Pulmonary artery endothelial cell (primary cell): ENCODE measurements at places on chromosomes 3 and 15. TPM values are rescaled to one million over a fixed set of nuclear protein-coding genes. Genes with fewer than 3 reads are reported as not detected.
A peak's percentile ranks its signal among the peaks of the same experiment; 100 is the strongest.

DNA sequence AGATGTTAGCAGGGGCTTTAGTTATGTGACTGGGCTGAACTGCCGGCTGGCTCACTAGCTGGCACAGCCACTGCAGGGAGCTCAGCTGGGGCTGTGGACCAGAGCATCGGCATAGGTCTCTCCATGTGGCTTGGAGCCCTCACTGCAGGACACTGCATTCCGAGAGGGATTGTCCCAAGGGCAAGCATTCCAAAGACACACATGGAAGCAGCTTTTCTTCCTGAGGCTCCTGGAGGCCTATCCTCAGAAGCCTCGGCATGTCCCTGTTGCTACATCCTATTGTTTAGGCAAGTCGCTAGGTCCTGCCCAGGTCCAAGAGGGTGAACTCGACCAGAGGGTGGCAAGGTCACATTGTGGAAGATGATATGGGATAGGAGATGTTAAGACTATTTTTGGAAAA lies 209.8 kb downstream of the PLCL2 start:
- no peak for DNase-seq

- DNase-seq, result no peak
These were observed 253.9 kb downstream of the RORA start for GRCh38 chr15:60975218-60975617.

DNA sequence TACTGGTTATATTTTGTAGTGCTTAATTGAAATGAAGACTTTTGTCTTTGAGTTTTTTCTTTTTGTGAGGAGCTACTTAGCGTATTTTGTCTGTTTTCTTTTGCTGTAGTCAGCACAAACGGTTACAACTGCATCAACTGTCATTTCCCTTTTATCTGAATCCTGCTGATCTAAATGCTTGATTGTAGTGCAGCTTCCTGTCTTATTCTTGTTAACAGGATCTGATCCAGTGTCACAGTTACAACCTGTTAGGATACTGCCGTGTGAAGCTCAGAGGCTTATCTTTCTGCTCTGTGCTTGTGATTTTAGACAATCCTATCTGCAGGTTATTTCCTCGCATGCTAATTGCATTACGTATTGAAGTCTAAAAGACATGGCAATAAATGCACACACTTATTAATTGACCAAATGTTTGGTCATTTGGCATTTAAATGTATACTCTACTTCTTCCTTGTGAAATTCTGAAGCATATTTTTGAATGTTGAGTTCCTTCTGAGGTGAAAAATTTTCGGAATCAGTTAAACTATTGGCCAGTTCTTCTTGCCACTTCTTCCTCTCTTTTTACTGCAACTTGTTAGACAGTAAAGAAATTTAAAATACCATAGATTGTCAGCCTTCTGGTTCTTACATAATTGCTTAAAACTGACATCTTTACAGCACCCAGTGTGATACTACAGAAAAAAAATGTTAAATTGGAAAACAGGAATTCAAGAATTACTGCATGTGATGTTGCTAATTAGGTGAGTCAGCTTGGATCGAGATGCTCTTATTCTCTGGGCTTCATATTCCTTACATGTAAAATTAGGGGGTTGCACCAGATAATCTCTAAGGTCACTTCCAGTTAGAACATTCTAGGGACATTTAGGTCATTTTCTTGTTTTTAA lies 168.2 kb downstream of the MBNL1 start:
- peak; percentile 8 for DNase-seq

- no peak for DNase-seq
These were observed 657.2 kb downstream of the FHIT start for GRCh38 chr3:60594025-60594424.

Gene RAB27A
- total RNA-seq, result 10.4 and 16.8 TPM in 2 replicates
